ENCODE measurements at places on chromosomes 6 and 20. TPM values are rescaled to one million over a fixed set of nuclear protein-coding genes. Genes with fewer than 3 reads are reported as not detected.
A peak's percentile ranks its signal among the peaks of the same experiment; 100 is the strongest.

MCHR2 gene
- not detected for total RNA-seq

OR2B3 gene
- total RNA-seq = not detected

SLC17A5 gene
- total RNA-seq = 16.4 TPM

PLEKHG1 gene
- 13.5 TPM for total RNA-seq

DNAH8 gene
- total RNA-seq = not detected

ACSS1 gene
- 52.1 TPM for total RNA-seq

SPTLC3 gene
- total RNA-seq = 4.2 TPM

HLA-DRA gene
- 143 TPM for total RNA-seq

MDC1 gene
- 9.8 TPM for total RNA-seq

FERMT1 gene
- total RNA-seq = 0.54 TPM

PRR18 gene
- not detected for total RNA-seq

ARFGAP1 gene
- total RNA-seq = 42.2 TPM

PLG gene
- not detected for total RNA-seq

WFDC2 gene
- total RNA-seq = 9.3 TPM

CDKAL1 gene
- total RNA-seq = 10.9 TPM

CITED2 gene
- 103 TPM for total RNA-seq

COL21A1 gene
- total RNA-seq = 5.3 TPM

- H3K4me3 ChIP-seq = no peak overlapping the region
- H3K36me3 ChIP-seq = no peaks in the 10 kb centered on the region
- H3K27me3 ChIP-seq = peaks cover 98% of the 10 kb centered on the region
- no peak overlapping the region for H3K27ac ChIP-seq
- no peaks in the 10 kb centered on the region for H3K4me1 ChIP-seq
These were observed 120.4 kb upstream of the ZNF184 start for GRCh38 chr6:27593200-27593818.

DNA sequence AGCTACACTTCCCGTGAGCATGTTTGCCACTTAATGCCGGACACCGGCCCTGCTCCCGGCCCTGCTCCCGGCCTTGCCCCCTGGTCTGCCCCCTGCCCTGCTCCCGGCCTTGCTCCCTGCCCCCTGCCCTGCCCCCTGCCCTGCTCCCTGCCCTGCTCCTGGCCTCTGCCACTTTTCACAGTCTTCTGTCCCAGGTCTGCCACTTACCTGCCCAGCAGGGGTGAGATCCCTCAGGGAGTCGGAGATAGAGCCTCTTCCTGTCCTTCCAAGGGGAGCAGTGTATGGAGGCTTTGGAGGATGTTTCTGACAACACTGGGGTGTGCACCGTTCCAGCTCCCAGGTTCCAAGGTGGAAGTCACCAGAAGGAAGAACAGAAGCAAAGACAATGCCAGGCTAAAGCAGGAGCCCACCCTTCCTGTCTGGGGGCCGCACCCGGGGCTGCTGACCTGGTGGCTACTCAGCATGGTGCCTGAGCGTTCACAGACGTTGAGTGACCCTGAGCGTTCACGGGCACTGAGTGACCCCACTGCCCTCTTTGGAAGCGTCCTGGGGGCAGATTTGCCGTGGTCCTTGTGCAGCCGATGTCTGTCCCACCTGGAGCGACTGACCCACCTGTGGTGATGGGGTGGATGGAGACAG is 199.8 kb downstream of the DLL1 start:
- H3K4me3 ChIP-seq = no peak overlapping the region
- ATAC-seq = no peak
- H3K4me1 ChIP-seq = peaks cover 7% of the 10 kb centered on the region
- H3K36me3 ChIP-seq = no peaks in the 10 kb centered on the region

DNA sequence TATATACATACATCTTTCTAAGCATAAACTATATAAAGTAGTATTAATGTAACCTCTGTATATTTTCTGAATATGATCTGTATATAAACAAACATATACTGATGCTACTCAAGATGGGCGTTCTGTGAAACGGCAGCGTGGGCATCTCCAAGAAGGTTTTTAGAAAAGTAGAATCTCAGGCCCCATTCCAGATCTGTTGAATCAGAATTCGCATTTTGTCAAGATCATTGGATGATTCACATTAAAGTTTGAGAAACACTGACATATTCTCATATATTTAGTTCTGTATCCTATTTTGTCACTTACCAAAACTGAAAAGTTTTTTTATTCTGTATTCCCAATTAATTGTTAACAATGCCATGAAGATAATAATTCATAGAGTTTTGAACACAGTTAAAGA is 5.5 kb downstream of the C6orf141 start:
- no peak overlapping the region for H3K4me3 ChIP-seq
- peaks cover 25% of the 10 kb centered on the region for H3K27me3 ChIP-seq
- no peak for ATAC-seq
- H3K4me1 ChIP-seq = no peaks in the 10 kb centered on the region

DNA sequence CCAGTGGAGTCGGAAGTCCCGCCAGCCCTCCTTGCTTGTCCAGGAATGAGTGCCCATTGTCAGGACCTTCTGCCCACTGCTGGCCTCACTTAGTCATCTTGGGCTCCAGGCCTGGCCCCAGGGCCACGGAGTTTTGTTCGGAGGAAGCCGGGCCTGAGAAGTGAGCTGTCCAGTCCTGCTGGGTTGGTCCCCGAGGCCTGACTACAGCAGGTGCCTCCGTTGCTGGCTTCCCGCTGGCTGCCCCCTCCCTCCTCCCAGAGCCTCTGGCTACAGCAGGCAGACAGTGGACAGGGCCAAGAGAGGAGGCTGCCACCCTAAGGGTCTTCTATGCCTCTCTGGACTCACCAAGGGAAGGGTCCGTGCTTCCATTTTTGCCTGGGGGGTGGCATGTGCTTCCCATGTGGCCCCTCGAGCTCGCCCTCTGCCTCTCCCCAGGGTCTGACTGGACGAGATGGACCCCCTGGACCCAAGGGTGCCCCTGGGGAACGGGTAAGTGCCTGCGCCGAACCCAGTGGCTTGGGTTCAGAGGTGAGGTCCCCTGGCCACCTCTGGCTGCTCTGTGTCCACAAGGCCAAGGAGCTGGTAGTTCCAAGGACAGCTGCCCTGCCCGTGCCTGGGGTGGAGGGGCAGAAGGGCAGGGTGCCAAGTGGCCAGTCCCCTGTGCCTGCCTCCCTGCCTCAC is 2.8 kb downstream of the COL9A3 start:
- ATAC-seq = no peak
- no peak overlapping the region for H3K4me3 ChIP-seq
- H3K27me3 ChIP-seq = peaks cover 66% of the 10 kb centered on the region
- no peaks in the 10 kb centered on the region for H3K36me3 ChIP-seq

- H3K27me3 ChIP-seq = no peaks in the 10 kb centered on the region
- H3K4me3 ChIP-seq = no peak overlapping the region
- H3K4me1 ChIP-seq = peaks cover 27% of the 10 kb centered on the region
- H3K27ac ChIP-seq = no peak overlapping the region
These were observed 9.0 kb upstream of the MICA start for GRCh38 chr6:31394381-31394780.

DNA sequence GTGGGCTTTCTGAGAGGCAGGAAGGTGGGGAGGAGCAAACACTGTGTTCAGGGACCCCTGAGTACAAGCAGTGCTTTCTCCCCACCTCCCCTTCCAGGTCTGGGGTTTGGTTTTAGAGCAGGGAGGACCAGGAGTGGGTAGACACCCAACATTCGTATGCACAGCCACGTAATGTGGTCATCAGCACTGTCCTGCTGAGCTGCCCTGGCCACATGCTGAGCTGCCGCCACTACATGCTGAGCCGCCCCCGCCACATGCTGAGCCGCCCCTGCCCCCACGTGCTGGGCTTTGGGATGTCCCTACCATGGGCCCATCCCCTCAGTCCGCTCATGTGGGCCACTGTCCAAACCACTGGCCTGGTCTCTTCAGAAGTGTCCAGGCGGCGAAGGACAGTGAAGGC is 214.9 kb upstream of the CST7 start:
- H3K27ac ChIP-seq = no peak overlapping the region
- no peak for ATAC-seq
- no peak overlapping the region for H3K4me3 ChIP-seq

- H3K4me3 ChIP-seq = no peak overlapping the region
- peak overlapping the region; percentile 83 for H3K27ac ChIP-seq
- no peaks in the 10 kb centered on the region for H3K27me3 ChIP-seq
- no peaks in the 10 kb centered on the region for H3K36me3 ChIP-seq
These were observed 58.7 kb downstream of the KIF13A start for GRCh38 chr6:17928514-17929430.

DNA sequence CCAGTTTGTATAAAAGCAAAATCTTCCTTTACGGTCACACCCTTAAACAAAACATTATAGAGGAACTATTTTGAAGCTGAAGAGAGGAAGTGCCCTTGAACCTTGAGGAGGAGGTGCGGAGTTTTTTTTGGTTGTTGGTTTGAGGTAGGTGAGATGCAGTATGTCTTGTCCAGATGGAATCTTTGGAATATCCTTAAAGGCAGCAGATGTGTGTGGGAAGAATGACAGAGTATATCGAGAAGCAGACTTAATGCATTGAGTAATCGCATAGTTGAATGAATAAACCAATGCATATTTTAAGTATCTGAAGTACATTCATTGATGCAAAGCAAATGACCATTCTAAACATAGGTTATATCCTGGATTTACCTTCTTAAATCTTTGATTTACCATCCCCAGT is 49.9 kb downstream of the AIG1 start:
- no peak overlapping the region for H3K4me3 ChIP-seq
- ATAC-seq = no peak
- H3K27me3 ChIP-seq = no peaks in the 10 kb centered on the region
- H3K27ac ChIP-seq = no peak overlapping the region
- H3K4me1 ChIP-seq = no peaks in the 10 kb centered on the region

DNA sequence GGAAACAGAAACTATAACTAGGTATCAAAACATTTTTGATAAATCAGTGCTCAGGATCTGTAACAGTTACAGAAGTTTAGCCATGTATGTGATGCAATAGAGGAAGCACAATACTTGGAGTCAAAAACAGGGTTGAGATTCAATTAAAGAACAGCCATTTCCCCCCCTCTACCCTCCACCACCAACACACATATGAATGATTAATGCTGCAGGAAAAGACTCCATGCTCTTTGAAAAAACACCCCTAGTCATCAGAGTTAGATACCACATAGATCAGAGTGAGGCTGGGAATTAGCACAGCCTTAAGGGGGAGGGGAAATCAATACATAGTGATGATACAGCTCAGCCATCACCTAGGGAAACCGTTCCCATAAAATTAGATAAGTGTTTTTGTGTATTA is 108.9 kb upstream of the EMILIN3 start:
- H3K36me3 ChIP-seq = peaks cover 58% of the 10 kb centered on the region
- H3K27me3 ChIP-seq = no peaks in the 10 kb centered on the region
- peak overlapping the region; percentile 28 for H3K27ac ChIP-seq
- ATAC-seq = peak; percentile 50
- peaks cover 9% of the 10 kb centered on the region for H3K4me1 ChIP-seq

GRCh38 chr6:90442366-90442765 is 144.5 kb downstream of the MAP3K7 start:
- no peaks in the 10 kb centered on the region for H3K36me3 ChIP-seq
- no peaks in the 10 kb centered on the region for H3K4me1 ChIP-seq
- no peak overlapping the region for H3K27ac ChIP-seq
- H3K27me3 ChIP-seq = peaks cover 7% of the 10 kb centered on the region
- ATAC-seq = no peak
- no peak overlapping the region for H3K4me3 ChIP-seq

- no peak overlapping the region for H3K4me3 ChIP-seq
- peaks cover 4% of the 10 kb centered on the region for H3K36me3 ChIP-seq
- ATAC-seq = no peak
- no peaks in the 10 kb centered on the region for H3K4me1 ChIP-seq
- no peaks in the 10 kb centered on the region for H3K27me3 ChIP-seq
These were observed 2.9 kb upstream of the RAB22A start for GRCh38 chr20:58306421-58307261.

GRCh38 chr20:10502098-10502526 is 67.0 kb downstream of the SLX4IP start:
- H3K4me1 ChIP-seq = peaks cover 2% of the 10 kb centered on the region
- peak overlapping the region; percentile 21 for H3K4me3 ChIP-seq
- no peaks in the 10 kb centered on the region for H3K27me3 ChIP-seq
- ATAC-seq = no peak

- no peak overlapping the region for H3K4me3 ChIP-seq
- H3K36me3 ChIP-seq = no peaks in the 10 kb centered on the region
- H3K4me1 ChIP-seq = peaks cover 11% of the 10 kb centered on the region
- no peak overlapping the region for H3K27ac ChIP-seq
- no peak for ATAC-seq
These were observed 510.7 kb upstream of the ZNF337 start for GRCh38 chr20:26207237-26207966.

DNA sequence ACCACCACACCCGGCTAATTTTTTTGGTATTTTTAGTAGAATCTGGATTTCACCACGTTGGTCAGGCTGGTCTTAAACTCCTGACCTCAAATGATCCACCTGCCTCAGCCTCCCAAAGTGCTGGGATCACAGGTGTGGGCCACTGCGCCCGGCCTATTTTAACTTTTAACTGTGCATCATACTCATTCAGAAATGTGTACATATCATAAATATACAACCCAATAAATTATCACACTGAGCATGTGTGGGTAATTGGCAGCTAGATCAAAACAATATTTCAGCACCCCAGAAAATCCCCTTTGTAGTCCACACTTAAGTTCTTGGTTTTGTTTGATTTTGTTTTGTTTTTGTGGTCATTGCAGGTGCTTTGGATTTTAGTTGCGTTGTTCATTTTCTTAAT is 228.9 kb upstream of the ZNF217 start:
- H3K27ac ChIP-seq = no peak overlapping the region
- H3K4me3 ChIP-seq = no peak overlapping the region
- no peaks in the 10 kb centered on the region for H3K4me1 ChIP-seq
- no peaks in the 10 kb centered on the region for H3K27me3 ChIP-seq
- no peak for ATAC-seq

GRCh38 chr6:45132059-45132458 is 196.1 kb upstream of the RUNX2 start:
- no peak overlapping the region for H3K27ac ChIP-seq
- no peaks in the 10 kb centered on the region for H3K27me3 ChIP-seq
- H3K36me3 ChIP-seq = no peaks in the 10 kb centered on the region
- no peak for ATAC-seq

DNA sequence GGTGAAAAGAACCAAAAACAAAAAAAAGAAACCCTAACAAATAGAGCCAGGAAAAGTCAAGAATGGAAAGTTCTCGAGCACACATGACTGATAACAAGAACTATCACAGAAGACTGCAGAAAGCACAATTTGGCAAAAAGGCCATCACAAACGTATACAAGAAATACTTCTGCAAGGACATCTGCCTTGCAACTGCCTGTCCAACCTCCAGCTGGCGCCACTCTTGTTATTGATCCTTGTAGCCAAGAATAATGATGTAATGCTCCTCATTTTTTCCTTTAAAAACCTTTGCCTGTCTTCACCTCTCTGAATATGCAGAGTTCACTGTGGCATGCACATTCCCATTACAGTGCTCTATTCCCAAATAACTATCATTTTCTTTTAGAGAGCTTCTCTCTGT is 87.9 kb upstream of the BMP5 start:
- no peaks in the 10 kb centered on the region for H3K36me3 ChIP-seq
- ATAC-seq = no peak
- no peak overlapping the region for H3K4me3 ChIP-seq

DNA sequence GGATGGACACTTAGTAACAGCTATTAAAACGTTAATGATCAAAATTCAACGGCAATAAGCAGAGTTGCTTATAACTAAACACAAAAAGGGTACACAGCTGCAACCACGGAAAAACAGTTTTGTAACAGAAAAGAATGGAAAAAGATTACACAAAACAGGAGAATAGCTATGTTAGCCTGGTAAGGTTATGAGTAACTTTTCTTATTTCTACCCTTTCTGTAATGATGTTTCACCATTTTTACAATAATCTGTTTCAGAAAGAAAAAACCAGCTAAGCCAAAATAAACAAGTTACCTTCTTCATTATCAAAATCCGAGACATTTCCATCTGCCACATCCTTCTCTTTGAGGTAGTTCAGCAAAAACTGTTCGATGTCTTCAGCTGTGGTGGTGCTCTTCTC is 27.4 kb downstream of the TTI1 start:
- H3K36me3 ChIP-seq = no peaks in the 10 kb centered on the region
- no peak overlapping the region for H3K4me3 ChIP-seq
- H3K27me3 ChIP-seq = no peaks in the 10 kb centered on the region
- no peaks in the 10 kb centered on the region for H3K4me1 ChIP-seq
- no peak for ATAC-seq
